ENCODE measurements at places on chromosomes 4 and X. TPM values are rescaled to one million over a fixed set of nuclear protein-coding genes. Genes with fewer than 3 reads are reported as not detected.

DNA sequence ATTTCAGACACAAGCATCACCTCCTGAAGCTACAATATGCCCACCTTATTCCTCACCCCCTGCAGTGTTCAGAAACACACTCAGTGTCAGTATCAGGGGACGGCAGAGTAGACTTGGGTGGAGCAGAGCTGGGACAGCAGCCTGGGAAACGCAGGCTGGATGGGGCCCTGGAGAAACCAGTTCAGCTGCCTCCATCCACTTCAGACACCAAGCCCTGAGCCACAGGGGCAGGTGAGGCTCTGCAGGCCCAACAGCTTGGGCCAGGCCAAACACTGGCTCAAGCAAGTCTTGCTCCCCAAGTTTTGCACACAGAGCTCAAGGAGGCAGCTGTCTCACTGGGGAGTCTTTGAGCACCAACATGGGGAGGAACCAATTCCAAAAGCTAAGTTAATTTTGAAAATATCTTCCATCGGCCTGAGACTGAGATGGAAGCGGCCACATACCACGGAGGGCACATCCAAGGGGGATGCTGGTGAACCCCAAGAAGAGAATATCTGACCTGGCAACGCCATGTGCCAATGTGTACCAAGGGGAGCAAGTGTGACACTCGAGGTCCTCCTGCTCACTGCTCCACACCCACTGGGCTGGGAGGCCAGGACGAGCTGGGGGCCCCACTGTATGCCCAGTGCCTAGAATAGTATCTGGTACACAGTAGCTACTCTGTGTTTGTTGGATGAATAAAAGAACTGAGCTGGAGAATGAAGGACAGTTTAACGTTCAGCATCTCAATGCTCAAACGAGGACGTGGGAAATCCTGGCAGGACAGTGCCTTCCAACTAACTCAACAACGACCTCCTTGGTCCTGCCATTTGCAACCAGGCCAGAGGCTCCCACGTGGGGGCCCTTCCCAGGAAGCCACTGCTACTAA lies 45.6 kb downstream of the PPP2R2C start:
- no peak for DNase-seq

GRCh38 chr4:130172156-130172555 lies 1076.2 kb downstream of the C4orf33 start:
- no peak for DNase-seq

Gene PAGE1
- not detected for total RNA-seq

Gene EXOSC9
- total RNA-seq: 76.9 TPM

- DNase-seq: no peak
Observed at GRCh38 chrX:38560776-38561125, 591 bp upstream of the TSPAN7 start.

GRCh38 chr4:70895405-70895804 lies 6.8 kb upstream of the MOB1B start:
- DNase-seq: no peak

DNA sequence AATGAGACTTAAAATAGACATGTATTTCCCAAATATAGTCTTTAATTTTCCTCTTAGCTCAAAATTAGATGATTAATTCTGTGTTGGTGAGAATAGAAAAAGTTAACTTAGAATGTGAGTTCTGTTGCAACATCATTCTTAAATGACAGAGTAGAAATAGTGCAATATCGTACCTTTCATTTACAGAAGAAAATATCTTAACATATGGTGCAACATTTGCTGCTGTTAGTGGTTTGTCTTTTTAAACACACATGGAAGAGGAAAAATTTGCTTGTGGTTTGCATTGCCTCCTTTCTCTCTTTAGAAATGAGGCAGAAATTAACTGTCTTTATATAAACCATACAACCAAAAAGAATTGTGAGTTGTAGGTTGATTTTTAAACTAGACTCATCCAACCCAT lies 39.3 kb upstream of the FHDC1 start:
- no peak for DNase-seq

Gene ZNF732
- not detected for total RNA-seq

DNA sequence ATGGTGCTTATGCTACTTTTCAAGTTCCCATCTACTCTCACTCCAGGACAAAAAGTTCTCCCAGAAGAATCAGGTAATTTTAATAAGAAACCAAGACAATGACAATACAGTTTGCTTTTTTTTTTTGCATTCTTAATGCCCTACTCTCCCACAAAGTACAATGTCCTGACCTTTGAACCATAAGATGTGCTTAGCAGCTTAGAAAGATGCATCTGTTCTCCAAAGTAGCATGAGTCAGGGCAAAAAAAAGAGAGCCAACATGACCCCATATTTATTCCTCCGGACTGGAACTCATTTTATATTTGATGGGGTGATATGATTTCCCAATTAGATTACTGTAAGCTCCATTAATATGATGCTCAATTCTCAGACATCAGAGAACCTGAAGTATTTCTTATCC lies 16.5 kb upstream of the PDCL2 start:
- no peak for DNase-seq

Gene CT47B1
- total RNA-seq: not detected

DNA sequence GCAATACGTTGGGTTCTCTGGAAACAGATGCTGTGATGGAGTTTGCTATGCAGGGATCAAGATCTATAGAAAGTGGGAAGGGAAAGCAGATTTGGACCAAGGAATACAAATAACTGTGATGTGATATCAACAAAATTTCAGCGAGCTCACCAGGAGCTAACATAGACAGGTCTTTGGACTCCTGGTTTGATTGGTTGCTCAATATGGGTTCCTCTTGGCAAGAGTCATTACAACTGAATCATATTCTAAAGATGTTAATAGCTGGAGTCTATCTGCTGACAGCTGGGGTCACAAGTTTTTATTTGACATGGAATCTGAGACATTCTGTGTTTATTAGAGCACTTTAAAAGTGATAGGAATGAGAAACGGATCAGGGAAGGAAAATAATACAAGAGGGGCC lies 637.6 kb upstream of the GNPDA2 start:
- DNase-seq: no peak

Gene GRID2
- not detected for total RNA-seq

GRCh38 chrX:155880586-155881157 lies 473 bp upstream of the VAMP7 start:
- DNase-seq: no peak

Gene TRIM60
- not detected for total RNA-seq

Gene IL2
- total RNA-seq: 1.1 TPM

Gene ADAM29
- not detected for total RNA-seq

DNA sequence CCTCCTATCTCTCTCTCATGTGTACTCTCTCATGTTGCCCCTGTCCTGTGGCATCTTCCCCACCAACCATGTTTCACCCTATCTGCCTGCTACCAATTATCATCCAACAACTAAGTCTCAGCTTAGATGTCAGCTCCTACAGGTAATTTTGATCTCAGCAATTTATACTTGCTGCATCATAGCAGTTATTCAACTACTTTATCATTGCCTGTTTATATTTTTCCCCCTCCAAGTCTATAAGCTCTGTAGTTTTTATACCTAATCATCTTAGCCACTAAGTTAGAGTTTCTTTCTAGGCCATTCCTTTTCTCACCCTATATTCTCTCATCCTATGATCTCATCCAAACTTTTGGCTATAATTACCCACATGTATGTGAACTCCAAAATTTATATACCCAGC lies 50.7 kb downstream of the MAB21L2 start:
- no peak for DNase-seq

DNA sequence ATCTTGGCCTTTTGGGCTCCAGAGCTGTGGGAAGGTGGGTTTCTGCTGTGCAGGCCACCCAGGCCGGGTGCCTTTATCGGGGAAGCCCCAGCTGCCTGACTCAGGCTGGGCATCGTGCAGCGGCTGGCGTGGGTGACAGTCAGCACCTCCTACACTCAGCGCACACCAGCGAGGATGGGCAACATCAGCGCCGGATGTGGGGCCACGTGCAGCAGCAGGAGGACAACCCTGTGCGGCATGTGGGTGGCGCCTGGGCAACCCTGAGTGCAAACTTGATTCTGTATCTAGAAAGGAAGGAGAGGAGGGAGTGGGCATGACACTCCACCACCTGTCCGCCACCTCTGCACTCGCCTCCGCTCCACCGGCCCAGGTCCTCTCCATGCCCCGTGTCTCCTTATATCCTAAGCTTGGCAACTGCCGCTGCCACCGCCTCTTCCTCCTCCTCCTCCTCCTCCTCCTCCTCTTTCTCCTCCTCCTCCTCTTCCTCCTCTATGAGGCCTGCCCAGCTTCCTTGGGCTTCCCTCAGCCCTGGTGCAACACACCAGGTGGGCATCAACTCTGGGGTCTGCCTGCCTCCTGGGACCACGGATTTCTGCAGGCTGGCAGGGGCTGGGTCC lies 107.4 kb upstream of the AFAP1 start:
- no peak for DNase-seq

DNA sequence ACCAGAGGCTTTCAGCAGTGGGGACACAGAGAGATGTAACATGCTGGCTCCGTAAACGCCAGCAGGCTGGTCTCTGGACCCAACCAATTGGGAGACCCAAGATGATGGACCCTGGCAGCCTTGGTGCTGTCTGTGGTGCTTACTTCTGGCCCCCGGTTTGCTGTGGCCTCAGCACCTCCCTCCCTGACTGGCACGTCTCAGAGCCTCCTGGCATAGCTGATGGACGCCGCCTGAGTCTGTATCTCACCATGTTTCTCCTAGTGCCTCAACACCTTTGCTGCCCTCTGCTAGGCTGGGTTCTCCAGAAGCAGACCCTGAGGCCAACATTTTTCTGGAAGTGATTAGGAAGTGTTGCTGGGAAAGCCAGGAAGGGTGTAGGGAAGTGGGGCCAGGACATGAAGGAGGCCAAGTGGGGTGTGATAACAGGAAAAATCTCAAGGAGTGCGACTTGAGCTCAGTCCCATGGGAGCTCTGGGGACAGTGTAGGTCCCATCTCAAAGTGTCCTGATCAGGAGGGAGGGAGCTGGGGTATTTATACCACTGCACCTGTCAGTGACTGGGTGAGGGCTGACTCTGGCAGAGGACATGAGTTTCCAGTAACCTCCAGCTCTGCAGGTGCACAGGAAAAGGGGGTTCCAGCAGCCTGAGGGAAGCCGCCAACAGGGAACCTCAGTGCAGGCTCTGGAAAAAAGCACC lies 31.8 kb downstream of the PPP2R2C start:
- no peak for DNase-seq

Gene SH3D19
- 0.60 TPM for total RNA-seq

Gene PGRMC1
- total RNA-seq: 18.4 TPM

DNA sequence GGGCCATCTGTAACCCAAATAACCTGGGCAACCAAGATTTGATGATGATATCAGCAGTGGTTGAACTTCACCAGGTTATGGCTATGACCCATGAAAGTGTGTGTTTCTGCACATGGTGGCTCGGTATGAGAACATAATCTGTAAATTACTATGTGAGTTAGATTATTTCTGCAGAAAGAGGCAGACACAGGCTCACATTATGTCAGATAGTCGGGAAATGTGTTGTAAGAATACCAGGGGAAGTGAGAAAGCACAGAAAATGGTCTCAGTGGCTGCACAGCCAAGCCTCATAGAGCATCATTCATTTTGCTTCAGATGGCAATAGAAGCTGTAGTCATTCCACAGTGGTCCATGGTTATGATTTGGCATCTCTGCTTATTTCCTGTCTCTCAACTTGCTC lies 63.0 kb upstream of the RBPJ start:
- DNase-seq: no peak

GRCh38 chrX:39377773-39378172 lies 576.5 kb downstream of the MID1IP1 start:
- DNase-seq: no peak

- DNase-seq: no peak
Observed at GRCh38 chrX:12770440-12770839, 20.8 kb upstream of the PRPS2 start.

DNA sequence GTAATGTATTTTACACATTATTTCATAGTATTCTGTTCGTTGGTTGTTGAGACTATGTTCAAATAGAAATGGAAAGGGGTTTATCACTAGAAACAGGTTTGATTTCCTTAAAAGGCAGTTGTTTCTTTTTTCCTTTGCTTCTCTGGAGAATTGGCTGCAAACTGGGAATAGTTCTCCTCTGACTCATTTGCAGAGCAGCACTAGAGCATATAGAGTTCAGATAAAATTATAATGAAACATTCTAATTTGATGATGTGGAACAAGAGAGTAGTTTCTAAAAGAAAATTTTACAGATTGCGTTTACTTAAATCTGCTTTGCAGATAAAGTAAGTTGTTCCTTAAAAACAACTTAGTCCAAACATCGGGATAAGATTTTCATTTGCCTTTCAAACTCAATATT lies 29.7 kb downstream of the SYNPO2 start:
- no peak for DNase-seq

Gene MAGEC2
- total RNA-seq: not detected

Gene RPS6KA6
- not detected for total RNA-seq

DNA sequence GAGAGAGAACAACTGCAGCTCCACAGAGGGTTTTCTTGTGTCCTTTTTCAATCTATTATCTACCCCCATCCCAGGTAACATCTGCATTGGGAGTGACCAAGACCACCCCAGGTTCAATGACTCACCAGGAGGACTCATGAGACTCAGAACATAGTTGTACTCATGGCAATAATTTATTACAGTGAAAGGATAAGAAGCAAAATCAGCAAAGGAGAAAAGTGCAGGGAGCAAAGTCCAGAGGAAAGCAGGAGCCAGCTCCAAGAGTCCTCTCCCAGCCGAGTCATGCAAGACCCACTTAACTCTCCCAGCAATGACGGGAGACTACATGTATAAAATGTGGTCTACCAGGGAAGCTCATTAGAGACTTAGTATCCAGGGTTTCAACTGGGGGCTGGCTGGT lies 129.5 kb upstream of the RBPJ start:
- no peak for DNase-seq

Gene TSPAN6
- total RNA-seq: 1.2 TPM

DNA sequence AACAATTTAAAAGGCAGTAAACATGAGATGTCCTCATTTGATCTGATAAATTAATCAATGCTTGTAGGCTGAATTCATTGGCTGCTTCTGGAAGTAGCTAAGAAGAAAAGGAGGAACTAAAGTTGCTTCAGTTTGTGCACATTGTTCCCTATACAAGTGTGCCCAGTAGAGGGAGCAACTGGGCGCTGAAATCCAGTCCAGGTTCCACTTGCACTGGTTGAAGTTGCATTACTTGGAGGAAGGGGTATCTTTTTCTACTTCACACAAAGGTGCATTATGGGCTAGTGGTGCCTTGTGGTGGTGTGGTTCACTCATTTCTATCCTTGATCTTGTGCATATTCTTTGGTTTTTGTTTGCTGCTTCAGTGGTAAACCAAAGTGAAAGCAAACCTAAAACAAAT lies 67.9 kb upstream of the SOX3 start:
- no peak for DNase-seq

DNA sequence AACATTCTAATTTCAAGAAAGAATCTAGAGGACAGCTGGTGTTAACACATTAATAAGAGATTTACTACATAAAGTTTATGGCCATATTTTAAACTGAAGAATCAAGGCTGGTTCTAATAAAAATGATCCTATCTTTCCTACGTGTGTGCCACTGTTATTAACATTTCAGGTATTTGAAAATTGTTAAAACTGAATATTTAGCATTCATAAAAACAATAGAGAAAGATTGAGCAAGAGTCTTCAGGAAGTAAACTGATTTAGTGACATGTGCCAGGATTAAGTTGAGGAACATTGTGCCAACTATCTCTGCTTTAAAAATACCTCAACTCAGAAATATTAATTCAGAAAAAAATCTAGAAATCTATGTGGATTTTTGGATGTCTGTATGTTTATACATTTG lies 810.1 kb downstream of the FAT4 start:
- no peak for DNase-seq

Measured in CD8-positive, alpha-beta T cell (primary cell).